ENCODE measurements at places on chromosomes 2 and 18. TPM values are rescaled to one million over a fixed set of nuclear protein-coding genes. Genes with fewer than 3 reads are reported as not detected.

Gene ABCG5
- not detected for total RNA-seq

- peak; percentile 10 for ATAC-seq
These were observed 983 bp downstream of the CXXC1 start for GRCh38 chr18:50286391-50287027.

DNA sequence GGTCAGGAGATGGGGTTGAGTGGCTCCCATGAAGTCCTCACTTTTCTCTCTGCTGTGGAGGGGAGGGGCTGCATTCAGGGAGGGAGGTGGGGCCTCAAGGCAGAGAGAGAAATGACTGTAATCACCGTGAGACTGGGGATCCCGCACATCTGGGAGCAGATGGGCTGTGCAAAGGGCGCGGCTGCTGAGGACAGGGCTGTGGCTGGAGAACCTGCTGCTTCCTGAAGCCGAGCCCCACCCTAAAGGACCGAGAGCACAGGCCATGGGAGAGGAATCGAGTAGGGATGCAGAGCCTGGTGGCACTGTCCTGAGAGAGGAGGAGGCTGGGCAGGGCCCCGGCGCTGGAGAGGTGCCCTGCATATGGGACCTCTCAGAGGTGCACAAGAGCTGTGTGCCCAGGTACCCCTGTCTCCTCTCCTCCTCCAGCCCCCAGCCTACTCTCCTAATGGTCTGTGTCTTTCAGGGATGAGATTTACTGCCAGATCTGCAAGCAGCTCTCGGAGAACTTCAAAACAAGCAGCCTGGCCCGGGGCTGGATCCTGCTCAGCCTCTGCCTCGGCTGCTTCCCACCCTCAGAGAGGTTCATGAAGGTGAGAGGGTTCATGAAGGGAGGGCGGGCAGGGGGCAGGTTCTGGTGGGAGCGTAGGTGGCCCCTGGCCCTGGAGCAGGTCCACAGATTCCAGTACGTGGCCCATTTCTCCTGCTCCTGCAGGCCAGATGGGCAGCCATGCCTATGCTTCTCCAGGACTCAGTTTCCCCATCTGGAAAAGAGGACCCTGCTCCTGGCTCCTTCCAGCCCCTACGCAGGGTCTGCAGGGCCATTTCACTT, 25.9 kb upstream of the GPR17 start:
- peak; percentile 6 for ATAC-seq

Gene CAPN14
- 191 TPM for total RNA-seq

DNA sequence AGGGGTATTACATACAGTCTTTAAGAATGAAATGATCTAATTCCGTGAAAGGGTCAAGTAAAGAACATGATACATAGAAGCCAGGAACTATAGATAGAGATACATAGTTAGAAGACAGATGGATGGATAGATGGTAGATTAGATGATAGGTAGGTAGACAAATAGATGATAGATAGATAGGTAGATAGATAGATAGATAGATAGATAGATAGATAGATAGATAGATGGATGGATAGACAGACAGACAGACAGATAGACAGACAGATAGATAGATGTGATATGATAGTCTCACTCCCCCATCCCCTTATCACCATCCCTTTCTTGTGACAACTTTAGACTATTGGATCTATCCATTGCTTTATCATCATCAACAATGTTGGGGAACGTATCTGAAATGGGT, 448.2 kb downstream of the METTL4 start:
- ATAC-seq: no peak

DNA sequence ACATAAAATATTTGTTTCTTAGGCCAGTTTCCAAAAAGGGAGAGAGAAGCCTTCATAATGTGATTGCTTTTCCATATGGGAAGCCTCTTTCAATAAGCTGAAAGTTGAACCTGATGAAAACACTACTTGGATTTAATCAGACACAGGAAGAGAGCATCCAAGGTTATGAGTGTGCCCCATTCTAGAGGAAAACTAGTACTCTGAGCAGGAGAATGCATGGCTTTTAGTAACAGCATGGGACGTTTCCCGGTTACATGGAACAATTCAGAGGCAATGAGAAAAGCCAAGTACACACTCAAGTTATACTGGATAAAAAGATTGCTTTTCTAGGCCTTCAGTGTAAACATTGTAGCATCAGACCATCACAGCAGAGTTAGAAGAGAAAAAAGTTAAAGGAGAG, 315.8 kb downstream of the ZNF516 start:
- ATAC-seq: no peak

DNA sequence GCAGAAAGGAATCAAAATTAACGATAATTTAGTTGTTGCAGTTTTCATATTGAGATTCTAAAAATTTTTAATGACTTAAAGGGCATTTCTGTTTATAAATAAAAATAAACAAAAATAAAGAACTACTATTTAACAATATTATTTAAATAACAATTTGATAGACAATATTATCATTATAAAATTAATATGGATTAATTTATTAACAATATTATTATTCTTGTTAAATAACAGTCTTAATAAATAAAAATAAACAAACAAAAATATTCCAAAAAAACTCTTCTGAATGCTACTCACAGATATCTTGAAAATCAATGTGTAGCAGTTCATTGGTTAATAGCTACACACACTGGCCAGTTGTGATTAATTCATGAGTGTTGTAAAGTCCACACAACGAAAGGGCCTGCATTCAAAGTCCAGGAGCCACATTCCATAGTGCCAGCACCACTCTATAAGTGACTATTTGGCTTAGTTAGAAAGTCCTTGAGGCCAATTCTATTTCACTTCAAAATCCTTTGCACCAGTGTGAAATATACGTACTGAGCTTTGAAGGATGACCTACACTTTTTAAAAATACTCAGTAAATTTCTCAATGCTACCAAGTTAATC, 117.1 kb downstream of the ZNF521 start:
- ATAC-seq: no peak

DNA sequence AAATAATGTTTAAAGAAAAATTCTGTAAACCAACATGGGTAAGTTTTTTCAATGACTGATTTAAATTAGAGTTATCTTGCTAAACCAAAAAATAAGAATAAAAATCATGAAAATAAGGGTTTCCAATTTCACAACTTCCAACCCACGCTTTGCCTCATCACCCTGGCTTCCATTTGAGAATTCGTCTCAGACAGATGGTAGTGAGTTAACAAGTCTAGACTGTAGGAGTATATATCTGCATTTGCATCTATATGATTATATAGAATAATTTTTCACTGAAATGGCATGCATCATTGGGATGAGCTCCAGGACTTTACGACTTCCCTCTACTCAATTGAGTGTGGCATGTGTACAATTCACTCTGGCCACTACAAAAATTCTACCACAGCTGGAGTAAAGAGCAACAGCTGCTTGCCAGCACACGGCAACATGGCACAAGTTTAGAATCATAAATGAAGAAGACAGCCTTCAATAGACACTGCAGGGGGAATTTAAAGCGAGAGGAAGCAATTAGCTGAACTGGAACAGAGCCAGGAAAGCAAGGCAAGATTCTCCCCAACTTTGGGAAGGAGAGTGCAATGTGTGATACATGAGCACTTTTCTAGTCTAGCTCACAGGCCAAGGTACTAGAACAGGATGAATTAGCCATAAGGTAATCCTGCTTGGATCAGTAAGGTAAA, 1673.5 kb upstream of the CELF4 start:
- ATAC-seq: no peak

Gene FOSL2
- total RNA-seq: 166 TPM

DNA sequence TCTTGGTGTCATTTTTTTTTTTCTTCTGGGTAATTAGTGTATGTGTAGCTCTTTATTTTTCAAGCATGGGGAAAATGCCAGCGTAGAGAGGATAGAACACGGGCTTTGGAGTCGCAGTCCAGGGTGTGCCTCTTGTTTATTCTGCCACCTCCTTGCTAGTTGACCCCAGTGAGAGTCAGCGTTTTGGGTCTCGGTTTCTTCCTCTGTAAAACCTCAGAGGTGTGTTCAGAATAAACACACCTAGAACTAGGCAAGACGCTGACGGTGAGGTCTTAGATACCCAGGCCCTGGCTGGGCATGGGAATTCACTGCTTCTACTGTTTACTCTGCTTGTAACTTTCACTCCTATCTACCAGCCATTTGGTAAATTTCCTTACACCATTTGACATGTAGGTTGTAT, 41.8 kb downstream of the ASAP2 start:
- no peak for ATAC-seq
